ENCODE measurements at places on chromosomes 2 and 18.

DNA sequence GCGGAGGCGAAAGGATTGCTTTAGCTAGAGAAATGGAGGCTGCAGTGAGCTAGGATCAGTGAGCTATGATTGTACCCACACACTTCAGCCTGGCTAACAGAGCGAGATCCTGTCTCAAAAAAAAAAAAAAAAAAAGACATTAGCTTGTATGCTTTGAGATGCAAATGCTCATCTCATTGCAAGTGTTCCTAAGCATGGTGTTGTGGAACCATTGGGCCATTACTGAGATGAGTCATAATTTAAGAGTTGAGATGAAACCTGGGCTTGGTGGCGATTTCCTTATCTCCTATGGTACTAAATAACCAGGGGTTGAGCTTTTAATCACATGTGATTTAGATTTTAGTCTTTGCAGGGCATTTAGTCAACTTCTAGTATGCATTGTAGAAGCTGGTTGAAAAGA is 2.2 kb downstream of the PLEKHA3 start:
- DNase-seq: no peak

- DNase-seq: no peak
These were observed 282.1 kb upstream of the HS6ST1 start for GRCh38 chr2:128600581-128601297.

DNA sequence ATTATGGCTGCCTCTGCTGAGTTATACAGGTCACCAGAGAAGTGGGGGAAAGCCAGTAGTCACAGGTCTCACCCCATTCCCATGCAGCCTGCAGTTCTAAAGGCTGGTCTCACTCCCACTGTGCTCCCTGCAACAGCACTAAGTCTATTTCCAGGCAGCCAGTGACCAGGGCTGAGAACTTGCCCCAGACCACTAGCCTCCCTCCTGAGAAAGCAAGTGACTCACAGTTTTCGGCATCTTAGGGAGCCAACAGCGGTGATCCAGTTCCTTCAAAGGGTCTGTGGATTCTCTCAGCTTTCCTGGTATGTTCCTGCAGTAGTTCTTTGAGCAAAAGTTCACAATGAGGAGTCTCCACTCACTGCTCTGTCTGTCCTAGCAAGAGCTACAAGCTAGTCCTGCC is 329.6 kb upstream of the MAP2 start:
- no peak for DNase-seq

DNA sequence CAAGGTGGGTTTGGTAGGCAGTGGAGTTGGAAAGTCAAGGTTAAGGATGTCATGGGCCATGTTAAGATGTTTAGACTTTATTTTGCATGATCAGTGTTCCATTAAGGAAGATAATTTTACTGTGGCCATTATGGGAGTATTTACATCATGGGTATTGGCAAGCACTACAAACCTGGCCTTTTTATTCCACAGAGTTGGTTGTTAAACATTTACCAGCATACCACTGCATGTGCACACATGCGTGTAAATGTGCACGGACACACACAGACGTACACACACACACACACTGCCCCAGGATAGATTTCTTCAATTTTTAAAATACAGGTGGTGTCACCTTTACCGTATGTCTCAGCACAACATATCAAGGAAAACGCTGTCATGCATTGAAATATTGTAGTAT is 51.4 kb upstream of the ITGA6 start:
- DNase-seq: no peak

GRCh38 chr2:101893681-101894381 is 97.9 kb upstream of the IL1R2 start:
- no peak for DNase-seq

- no peak for DNase-seq
These were observed 8.6 kb upstream of the SMAD4 start for GRCh38 chr18:51021226-51021965.

DNA sequence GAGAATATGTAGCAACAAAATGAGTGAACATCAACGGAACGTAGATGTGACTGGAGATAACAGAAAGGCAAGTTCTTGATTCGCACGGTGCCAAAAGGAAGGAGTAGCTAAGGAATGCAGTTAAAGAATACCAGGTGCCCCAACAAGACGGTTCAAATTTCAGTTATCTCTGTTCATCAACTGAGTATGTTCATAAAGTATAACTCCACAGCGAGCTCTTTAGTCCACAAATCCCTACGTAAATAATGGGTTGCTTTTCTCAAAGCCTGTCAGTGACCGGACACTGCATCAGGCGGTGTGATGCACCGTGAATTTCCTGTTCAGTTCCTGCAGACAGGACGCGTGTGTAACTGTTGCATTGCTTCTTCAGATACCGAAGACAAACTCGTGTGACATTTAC is 91.8 kb downstream of the NOL10 start:
- DNase-seq: no peak

GRCh38 chr2:32715981-32716380 is 88.1 kb downstream of the TTC27 start:
- DNase-seq: no peak
